Activated T-helper 1 cell treated with anti-CD3 and anti-CD28 coated beads, Interleukin-2, amount 50 U/mL, for 16 hours (primary cell): ENCODE measurements at places on chromosomes 7 and 10.

DNA sequence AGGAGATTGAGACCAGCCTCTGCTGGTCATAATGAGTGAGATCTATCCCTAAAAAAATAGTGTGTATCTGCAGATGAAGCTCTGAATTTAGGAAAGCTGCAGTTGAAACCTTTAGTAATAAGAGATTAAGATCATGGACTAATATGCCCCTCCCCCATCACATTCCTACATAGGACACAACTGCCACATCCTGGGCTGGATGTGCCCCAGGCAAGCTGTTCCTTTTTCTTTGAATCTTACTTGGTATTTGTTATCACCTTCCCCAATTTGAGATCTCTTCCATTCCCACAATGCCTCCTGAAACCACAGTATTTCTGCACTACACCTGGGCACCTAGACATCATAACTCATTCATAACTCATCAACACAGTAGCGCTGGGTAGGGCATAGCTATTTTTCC lies 74.1 kb downstream of the DOCK1 start:
- no peak for DNase-seq

DNA sequence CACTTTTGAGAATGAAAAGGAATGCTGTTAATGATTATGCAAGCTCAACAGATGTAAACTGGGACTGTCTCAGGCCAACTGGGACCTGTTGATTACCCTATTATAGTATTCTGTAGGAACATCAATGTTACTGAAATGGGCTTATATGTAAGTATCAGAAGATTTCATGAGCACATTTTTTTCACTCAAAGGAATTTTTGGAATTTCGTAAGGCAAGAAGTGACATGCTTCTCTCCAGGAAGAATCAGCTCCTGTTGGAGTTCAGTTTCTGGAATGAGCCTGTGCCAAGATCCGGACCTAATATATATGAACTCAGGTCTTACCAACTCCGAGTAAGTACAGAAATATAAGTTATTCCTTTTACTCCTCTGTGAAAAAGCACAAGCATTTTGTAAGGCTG lies 19.2 kb downstream of the NIPSNAP2 start:
- no peak for DNase-seq

DNA sequence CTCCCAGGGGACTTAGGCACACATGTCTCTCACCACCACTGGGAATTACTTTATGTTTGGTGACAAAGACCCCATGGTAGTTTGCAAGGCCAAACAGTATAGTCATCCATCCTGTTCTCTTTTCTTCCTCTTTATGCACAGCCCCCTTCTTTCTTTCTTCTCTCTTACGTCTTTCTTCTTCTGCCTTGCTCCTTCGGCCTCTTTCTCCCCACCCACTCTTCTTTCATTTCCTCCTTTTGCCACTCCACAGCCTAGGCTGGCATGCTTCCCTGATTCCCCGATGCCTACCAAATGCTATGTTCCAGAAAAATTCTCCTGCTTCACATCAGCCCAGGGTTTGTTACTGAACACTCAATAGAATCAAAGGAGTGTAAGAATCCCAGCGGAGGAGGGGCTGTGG lies 62.4 kb upstream of the MKLN1 start:
- DNase-seq, result no peak

DNA sequence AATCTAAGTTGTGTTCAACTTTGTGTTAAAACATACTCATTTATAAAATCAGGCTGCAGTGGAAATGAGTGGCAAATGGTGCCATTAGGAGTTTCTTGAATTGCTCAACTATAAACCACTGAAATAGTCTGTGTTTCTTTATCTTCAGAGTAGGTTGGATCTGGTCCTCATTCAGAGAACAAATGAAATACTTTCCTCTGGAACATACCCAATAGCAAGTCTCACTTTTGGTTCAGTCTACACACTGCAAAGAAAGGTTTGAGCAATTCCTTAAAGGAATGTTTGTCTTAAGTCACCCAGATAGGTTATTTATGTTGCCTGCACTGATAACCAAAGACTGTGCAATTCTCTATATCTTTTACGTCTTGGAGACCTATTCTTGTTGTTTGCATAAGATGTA lies 62.5 kb downstream of the ABCB4 start:
- no peak for DNase-seq

DNA sequence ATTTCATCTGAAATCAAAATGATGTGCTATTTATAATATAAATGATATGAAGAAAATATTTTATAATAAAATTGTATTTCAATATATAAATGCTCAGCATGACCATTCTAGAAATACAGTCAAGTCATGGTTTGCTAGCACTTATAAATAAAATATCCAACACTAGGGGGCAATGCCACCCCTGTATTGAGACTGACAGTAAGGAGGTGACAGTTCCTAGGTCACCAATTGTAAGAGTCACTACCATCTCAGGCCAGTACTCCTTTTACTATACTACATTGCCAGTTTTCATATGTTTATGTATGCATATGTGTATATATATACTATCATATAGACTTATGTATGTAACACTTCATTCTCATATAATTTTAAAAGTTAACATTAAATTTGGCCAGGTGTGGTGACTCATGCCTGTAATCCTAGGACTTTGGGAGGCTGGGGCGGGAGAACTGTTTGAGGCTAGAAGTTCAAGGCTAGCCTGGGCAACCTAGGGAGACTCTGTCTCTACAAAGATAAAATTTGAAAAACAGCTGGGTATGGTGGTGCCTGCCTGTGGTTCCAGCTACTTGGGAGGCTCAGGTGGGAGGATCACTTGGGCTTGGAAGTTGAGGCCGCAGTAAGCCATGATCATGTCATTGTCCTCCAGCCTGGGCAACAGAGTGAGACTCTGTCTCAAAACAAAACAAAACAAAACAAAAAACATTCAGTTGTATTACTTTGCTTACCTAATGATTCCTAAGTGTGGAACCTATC lies 2.4 kb upstream of the CNOT4 start:
- no peak for DNase-seq

DNA sequence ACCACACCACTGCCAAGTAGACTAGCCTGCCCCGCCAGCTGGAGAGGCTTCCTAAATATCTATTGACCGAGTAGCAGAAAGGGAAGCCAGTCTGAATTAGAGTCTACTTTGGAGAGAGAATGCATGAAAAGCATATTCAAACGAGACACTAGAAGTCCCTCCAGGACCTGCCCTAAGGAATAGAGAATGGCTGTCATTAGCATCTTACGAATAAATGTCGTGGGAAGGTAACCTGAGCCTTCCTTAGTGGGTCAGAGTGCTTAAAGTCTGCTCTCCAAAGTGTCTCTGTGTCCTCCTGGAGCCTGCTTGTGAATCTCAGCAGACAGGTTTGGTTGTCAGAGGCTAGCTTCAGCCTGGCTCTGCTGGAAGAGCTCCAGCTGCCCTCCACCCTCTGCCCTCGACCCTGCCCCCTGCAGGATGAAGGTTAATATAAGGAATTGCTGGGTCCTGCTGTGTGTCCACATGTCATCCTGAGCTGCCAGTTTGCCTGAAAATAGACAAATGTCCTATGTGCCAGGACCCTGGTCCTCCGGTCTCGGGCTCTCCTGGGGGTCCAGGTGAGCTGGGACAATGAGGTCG lies 33.4 kb downstream of the FAM241B start:
- DNase-seq, result no peak

GRCh38 chr10:12332572-12333379 lies 16.6 kb upstream of the CAMK1D start:
- DNase-seq, result no peak

- DNase-seq, result no peak
Observed at GRCh38 chr10:123929791-123930190, 38.2 kb upstream of the CPXM2 start.

DNA sequence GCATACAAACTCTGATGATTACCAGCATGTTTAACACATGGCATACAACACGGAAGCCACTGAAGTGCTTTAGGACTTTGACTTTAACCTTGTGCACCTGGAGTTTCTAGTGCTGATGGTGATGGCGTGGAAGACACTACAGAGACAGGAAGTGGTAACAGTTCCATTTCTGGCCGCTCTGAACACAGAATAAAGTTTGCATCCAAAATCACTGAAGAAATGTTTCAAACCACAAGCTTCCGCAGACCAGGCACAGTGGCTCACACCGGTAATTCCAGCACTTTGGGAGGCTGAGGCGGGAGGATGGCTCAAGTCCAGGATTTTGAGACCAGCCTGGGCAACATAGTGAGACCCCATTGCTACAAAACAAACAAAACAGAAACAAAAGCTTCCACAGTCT lies 40.3 kb upstream of the TNPO3 start:
- DNase-seq, result no peak

GRCh38 chr7:101563943-101564777 lies 64.9 kb downstream of the MYL10 start:
- DNase-seq, result no peak

GRCh38 chr7:74119831-74120230 lies 36.2 kb downstream of the LIMK1 start:
- no peak for DNase-seq

DNA sequence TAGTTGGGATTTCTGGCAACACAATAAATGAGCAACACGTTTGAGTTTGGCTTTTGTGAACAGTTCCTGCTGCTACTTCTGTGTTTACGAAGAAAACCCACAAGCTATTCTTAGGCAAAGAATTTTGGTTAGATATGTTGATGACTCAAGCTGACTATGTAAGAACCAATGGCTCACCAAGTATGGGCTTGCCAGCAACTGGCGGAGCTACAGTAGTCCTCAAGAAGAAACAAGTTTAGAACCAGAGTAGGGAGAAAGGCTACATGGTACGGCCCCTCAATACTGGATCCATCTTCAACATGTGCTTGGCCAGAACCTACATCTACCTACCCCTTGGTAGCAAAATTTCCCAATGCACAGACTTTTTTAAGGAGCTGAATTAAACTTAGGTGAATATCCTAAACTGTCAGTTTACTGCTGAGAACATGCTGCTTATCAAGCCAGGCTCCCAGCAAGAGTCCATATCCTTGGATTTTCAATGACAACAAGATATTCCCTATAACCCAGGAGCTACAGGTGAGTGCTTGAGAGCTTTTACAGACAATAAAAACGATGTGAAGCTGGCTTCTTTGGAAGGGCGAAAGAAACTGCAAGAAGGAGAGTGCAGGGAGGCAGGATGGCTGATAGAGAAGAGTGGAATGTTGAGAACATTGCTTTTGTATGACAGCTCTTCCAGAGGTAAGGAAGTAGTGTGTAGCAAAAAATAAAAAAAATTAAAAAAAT lies 74.3 kb upstream of the ASAH2 start:
- no peak for DNase-seq

- no peak for DNase-seq
Observed at GRCh38 chr7:17719998-17720397, 220.3 kb downstream of the SNX13 start.

GRCh38 chr7:117225536-117225935 lies 97.3 kb downstream of the WNT2 start:
- no peak for DNase-seq

- DNase-seq, result no peak
Observed at GRCh38 chr7:137485818-137486217, 142.3 kb upstream of the PTN start.

DNA sequence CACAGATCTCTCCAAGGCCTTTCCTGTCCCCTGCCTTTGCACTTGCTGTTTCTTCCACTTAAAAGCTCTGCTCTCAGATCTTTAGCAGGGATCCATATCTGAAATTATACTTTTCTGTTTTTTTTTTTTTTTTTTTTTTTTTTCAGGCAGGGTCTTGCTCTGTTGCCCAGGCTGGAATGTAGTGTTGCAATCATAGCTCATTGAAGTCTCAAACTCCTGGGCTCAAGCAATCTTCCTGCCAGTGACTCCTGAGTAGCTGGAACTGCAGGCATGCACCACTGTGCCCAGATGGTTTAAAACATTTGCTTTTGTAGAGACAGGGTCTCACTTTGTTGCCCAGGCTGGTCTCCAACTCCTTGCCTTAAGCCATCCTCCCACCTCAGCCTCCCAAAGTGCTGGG lies 5.0 kb upstream of the TSPAN15 start:
- no peak for DNase-seq

DNA sequence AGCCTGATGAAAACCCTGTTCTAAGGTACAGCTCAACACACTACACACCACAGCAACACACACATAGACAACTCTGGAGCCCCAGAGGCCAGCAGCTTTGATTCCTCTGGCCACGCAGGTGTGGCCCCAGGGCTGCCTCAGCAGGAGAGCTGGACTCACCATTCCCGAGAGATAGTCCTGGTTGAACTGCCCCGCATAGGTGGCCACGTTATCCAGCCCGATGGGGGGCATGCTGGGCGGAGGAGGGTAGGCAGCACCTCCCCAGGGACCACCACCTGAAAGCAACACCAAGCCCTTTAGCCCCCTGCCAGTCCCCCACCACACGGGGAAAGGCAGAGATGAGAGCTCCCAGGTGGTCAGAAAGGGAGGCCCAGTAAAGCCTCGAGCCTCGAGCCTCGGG lies 34.7 kb downstream of the ANXA11 start:
- no peak for DNase-seq

- no peak for DNase-seq
Observed at GRCh38 chr10:120961795-120962755, 110.9 kb downstream of the WDR11 start.
